ENCODE measurements at places on chromosomes 7 and 10.

DNA sequence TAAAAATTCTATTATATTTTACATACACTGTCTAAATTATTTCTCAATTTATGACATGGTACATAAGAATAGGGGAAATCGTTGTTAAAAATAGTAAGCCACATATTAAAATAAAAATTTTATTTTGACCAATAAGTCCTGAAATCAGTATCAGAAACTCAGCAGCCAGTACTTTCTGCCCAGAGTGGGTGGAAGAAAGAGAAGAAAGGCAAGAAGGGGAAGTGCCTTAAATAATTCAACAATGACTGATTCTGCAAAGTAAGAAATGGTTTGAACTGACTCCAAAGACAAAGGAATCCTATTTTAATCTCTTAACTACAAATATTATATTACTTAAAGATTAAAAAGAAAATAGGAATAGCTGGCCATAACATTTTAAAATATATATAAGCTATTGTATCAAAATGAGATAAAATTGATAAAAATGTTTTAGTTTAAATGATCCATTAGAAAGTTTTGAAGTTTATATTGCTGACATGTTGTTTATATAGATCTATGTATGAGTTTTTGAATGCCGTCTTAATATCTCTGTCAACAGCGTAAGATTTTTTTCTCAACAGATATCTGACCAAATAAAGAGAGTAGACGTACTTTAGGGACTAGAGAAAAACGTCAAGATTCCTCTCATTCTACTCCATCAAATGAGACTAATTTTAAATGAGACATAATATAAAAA, 30.2 kb upstream of the NRCAM start:
- no peak for DNase-seq

DNA sequence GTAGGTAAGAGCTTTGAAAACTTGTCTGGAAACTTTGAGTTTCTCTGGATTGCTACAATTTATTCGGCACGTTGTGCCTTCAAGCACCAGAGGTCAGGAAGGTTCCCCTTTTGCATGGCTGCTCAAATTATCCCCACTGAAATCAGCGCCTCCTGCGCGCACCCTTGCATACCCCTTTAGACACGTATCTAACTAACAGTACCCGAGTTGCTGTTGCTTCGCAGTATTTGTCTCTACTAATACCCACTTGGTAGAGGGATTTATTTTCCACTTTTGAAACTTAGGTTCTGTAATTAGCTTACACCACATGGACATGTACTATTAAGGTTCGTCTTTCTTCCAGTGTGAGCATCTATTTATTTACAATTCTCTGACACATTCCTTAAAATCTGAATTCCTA, 1.6 kb downstream of the MEOX2 start:
- no peak for DNase-seq

- DNase-seq: no peak
These were observed 220.1 kb downstream of the TNS3 start for GRCh38 chr7:47361746-47362215.

GRCh38 chr10:90571481-90572258, 286.2 kb downstream of the HTR7 start:
- no peak for DNase-seq

DNA sequence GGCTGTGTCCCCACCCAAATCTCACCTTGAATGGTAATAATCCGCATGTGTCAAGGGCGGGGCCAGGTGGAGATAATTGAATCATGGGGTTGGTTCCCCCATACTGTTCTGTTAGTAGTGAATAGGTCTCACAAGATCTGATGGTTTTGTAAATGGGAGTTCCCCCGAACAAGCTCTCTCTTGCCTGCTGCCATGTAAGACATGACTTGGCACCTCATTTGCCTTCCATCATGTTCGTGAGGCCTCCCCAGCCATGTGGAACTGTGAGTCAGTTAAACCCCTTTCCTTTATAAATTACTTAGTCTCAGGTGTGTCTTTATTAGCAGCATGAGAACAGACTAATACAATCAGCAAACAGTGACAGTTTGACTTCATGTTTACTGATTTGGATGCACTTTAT, 14.6 kb upstream of the R3HCC1L start:
- DNase-seq: no peak

DNA sequence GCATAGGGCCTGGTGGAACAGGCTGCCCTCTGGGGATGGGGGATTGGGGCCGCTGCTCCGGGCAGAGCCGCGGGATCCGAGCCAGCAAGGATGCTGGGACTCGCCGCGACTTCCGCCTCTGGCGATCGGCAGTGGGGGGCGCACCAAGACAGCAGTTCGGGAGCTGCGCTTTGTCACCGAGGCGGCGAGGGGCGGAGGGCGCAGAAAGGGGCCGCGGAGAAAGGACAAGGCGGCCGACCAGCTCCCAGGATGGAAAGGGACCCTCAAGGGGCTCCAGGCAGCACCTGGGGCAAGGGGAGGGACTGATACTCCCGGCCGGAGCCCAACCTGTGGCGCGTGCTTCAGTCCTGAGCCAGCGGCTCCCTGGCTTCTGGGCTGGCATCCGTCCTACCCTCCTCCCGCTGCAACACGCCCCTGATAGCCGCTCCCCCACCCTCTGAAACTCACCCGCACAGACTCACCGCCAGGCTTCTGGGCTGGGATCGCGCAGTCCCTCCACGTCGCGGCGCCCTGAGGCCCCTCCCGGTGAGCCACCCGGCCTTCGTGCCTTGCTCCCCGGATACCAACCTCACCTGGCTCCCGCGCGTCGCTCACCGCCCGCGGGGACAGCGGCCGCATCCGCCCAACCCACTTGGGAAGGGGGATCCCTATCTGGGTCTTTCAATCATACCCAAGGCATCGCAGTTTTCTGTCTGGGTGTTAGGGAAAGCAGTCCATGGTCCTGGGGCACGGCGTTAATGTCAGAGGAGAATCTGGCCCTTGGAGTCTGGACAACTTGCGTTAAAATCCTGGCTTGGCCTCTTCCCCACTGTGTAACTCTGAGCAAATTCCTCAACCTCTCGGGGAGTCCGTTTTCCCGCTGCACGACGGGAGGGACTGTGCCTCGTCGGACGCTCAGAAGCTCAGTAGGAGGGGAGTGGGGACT, 7.0 kb upstream of the EVX1 start:
- DNase-seq: no peak

All from CD4-positive, alpha-beta T cell treated with Interleukin-17A for 1 hour (primary cell).